ENCODE measurements at places on chromosomes 7 and 10.

- DNase-seq = no peak
Observed at GRCh38 chr10:67650558-67650957, 45.4 kb downstream of the CTNNA3 start.

DNA sequence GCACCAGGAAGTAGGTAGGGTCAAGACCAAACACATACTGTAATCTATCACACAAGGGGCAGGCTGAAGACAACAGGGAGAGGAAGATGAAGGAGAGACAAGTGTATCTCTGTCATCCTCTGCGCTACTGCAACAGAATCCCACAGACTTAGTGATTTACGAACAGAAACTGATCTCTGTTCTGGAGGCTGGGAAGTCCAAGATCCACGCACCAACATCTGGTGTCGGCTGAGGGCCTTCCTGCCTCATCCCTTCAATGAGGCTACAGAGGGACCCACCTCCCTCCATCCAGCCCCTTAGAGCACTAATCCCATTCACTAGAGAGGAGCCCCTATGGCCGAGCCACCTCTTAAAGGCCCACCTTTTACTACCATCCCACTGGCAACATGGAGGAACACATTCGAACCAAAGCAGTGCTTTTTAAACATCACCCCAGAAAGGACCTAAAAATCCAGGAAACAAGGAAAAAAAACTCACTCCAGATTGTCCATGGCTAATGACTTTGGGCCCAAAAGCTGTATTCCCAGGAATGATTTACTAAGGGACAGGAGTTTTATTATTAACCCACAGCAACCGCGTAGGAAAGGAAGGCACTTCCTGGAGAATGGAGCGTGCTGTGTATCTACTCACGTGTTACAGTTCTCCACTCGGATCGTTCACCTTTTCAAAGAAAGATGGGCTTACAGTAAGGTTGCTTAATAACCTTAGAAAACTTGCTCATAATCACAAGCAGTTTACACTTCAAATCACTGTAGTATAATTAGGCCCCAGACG is 4.2 kb downstream of the BNIP3 start:
- no peak for DNase-seq

DNA sequence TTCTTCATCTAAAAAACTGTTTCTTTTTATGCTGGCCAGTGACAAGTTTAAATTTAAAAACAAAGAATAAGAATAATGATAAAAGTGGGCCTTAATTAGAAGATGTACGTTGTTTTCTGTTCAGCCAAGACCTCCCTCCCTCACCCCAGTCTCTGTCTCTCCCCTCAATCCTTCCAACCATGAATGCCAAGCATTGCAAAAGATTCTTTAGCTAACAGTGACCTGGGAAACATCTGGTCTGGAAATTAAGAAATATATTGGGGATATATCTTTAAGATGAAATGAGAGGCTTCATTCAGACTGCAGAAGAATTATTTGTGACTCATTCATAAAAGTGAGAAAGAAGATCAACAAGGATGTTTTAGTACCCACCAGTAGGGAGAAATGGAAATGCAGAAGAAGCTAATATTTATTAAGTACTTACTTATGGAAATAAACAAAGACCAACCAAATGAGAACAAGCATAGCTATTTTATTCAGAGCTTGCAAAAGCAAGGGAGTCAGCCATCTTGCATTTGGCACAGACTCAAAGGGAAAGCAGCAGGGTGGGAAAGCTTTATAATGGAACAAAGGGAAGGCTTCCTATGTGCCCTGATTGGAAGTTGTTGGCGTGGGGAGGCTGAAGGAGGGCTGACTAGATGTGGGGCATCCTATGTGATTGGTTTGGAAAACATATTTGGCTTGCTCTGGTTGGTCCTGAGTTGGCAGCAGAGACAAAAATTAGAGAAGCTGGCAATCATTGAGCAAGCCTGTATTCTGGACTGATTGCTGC is 595.4 kb upstream of the GHITM start:
- DNase-seq = no peak

- no peak for DNase-seq
Observed at GRCh38 chr10:47285381-47286115, 14.4 kb upstream of the GDF10 start.

- DNase-seq = no peak
Observed at GRCh38 chr7:156606135-156606534, 34.4 kb upstream of the RNF32 start.

- no peak for DNase-seq
Observed at GRCh38 chr7:50431316-50431715, 18.8 kb downstream of the FIGNL1 start.

GRCh38 chr10:3119796-3120459 is 52.6 kb downstream of the PFKP start:
- peak; percentile 34 for DNase-seq

DNA sequence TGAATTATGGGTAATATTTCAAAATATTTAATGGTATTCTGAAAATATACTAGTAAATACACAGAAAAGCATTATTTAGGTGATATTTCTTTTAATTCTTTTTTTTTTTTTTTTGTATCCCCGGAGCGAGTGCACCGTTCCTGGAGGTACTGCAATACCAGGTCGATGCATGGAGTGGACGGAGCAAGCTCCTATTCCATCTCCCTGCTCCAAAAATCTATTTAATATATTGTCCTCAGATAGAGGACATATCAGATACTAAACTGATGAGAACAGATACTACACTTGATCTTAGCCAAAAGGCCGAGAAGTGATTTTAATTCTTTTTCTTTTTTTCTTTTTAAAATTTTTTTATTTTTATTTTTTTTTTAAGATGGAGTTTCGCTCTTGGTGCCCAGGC is 10.8 kb downstream of the BTRC start:
- DNase-seq = no peak

DNA sequence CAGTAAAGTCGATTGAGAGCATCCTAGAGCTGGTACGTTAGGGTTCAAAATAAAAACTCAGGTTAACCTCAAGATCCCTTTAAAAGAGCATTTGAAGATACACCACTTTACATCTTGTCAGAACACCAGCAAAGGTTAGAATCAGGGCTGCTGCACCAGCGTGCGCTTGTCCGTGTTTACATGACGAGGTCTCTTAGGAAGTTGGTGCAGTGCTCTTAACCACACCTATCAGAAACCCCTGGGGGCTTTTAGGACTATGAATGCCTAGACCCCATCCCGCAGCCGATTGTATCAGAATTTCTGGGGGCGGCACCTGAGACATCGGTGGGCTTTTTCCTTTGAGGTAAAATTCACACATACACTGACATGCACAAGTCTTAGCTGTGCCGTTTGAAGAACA is 97.6 kb downstream of the ZMYND11 start:
- DNase-seq = no peak

GRCh38 chr7:87548123-87548919 is 52.4 kb downstream of the ABCB1 start:
- DNase-seq = no peak

DNA sequence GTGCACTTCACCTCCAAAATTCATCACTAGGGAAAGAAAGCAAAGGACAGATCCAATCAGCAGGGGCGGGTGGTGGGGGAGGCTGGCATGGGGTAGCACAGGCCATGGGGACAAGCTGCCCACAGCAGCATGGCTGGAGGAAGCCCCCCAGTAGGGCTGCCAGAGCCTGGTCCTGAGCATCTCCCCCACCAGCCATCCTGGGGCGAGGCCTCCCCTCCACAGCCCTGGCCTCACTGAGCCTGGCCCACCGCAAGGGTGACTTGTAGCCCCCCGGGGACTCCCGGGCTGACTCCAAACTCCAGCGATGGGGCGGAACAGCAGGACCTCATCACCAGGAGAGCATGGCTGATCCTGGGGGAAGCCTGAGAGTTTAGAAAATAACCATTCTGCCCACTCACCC is 92.4 kb upstream of the TCERG1L start:
- DNase-seq = no peak

- DNase-seq = no peak
Observed at GRCh38 chr10:81008726-81009125, 471.0 kb downstream of the SH2D4B start.

- no peak for DNase-seq
Observed at GRCh38 chr10:46287846-46288477, 1.2 kb downstream of the ANTXRL start.

GRCh38 chr7:49775949-49776443 is 2.6 kb downstream of the VWC2 start:
- DNase-seq = no peak

- peak; percentile 75 for DNase-seq
Observed at GRCh38 chr7:150405584-150406311, 26.6 kb downstream of the ZNF775 start.

- no peak for DNase-seq
Observed at GRCh38 chr7:134527979-134528371, 608 bp downstream of the AKR1B10 start.

DNA sequence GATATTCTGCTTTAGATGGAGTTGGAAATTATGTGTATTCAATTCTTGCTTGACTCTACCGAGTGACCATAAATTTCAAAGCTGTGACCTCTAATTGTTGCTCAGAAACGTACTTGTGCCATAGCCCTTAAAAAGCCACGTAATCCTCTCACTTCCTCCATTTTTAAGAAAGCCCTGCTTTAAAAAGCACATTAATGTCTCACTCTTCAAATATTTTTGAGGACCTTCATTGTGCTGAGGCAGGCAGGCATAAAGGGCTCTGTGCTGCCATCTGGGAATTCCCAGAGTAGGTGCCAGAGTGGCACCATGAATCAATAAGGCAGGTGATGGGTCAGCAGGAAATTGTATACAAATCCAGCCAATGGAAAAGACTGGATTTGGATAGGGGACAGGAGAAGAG is 97.7 kb upstream of the FAM204A start:
- no peak for DNase-seq

GRCh38 chr7:124073310-124073645 is 40.4 kb upstream of the TMEM229A start:
- no peak for DNase-seq

GRCh38 chr7:23691320-23691719 is 11.3 kb downstream of the FAM221A start:
- DNase-seq = no peak

- no peak for DNase-seq
Observed at GRCh38 chr7:99679400-99680191, at the start of gene CYP3A5. Gene CYP3A5, minus strand, starts transcription at chr7:99679996. Its CDS starts 100 bp downstream, at chr7:99679896.

- DNase-seq = no peak
Observed at GRCh38 chr7:101303102-101303701, 18.4 kb downstream of the IFT22 start.

DNA sequence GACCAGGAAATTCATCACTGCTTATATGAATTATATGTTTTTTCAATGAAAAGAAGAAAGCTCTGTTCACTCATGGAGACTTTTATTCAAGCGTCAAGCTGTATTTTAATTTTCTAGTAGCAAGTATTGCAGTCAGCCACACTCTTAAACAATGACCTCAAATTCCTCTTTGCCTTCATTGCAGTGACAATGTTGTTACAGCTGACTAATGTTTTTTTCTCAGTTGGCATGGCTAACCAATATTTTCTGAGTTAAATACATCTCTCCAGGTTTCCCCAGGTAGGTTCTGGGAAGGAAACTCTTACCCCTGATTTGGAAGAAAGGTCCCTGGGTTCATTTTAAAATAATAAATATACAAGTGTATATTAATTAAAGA is 241.5 kb downstream of the WDR11 start:
- no peak for DNase-seq

DNA sequence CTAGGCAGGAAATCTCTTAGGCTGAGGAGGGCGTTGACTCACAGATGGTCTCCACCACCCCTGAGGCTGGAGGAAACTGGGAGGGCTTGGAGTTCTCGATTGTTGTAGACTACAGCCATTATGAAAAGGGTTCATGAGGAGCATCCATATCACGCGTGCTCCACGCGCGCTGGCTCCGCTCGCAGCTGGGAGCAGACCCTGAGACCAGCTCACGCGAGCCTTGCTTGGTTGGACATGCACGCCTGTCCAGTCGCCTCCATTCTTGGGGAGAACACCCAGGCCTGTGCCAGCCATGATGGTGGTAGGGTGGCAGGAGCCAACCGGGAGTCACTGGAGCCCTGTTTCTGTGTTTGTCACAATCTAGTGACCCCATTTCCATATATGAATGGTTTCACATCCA is 139.1 kb downstream of the TCERG1L start:
- no peak for DNase-seq

DNA sequence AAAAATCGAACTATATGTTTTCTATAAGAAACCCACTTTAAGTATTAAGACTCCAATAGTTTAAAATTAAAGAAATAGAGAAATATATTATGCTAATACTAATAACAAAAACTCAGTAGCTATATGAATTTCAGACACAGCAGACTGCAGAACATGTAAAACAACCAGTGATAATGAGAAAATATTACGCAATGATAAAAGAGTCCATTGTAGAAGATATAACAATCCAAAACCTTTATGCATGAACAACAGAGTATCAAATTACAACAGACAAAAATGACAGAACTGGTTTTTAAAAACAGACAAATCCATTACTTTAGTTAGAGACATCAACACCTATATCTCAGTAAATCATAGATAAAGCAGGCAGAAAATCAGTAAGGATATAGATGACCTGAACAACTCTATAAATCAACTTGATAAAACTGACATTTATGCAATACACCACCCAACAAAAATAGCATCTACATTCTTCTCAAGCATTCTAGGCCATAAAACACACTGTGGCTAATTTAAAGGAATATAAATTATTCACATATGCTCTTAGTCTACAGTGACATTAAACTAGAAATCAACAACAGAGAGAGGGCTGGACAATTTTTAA is 669.5 kb upstream of the GHITM start:
- no peak for DNase-seq

DNA sequence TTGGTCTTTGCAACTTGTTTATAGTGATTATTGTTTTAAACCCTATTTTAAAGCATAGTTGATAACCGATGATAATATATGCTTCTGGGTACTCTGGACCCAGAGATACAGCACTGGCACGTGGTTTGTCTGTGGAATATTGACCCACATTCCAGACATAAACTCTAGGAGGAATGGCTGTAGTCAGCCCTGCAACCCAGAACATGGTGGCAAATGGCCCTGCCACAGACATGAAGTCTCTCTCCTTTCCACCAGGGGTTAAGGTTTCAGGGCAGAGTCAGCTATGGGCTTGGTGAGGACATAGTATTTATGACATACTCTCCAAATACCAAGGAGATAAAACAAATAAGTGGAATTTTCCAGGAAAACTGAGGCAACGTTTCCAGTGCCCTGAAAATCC is 83.6 kb downstream of the NAMPT start:
- DNase-seq = no peak

DNA sequence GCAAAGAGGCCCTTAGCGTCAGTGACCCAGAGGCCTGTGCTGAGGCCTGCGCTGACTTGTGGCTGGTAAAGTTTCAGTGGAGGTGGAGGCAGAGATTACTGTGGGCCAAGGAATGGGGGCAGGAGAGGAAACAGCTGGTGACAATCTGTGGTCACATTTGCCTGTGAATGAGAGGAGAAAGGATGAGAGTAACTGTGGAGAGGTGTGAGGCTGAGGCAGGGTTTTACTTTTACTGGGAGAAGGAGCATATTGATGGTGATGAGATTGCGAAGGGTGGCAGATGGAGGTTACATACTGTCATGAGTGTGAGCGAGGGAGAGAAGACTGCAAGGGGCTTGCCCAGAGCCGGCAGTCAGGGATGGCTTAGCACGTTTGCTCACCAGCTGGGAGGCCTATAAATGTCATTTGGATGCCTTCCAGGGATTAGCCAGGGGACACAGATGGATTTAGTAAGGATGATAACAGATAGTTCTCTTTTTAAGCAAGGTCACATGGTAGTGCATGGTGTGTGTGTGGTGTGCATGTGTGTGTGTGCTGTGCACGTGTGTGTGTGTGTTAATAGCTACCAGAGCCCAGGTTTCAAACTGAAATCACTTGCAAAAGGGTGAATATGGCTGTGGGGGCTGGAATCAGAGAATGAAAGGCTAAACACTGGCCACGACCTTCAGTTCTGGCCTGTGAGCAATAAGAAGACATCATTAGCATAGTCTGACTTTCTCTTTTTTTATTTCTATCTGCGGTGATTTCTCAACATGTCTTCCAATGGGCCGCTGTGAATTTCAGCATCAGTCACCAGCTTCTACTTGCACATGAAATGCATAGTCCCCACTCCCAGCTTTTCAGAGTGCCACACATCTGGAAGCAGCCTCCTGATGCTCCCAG is 291.5 kb upstream of the ZNF32 start:
- no peak for DNase-seq
